Jurkat, Clone E6-1 (cell line): ENCODE measurements at places on chromosomes 7 and 10.

DNA sequence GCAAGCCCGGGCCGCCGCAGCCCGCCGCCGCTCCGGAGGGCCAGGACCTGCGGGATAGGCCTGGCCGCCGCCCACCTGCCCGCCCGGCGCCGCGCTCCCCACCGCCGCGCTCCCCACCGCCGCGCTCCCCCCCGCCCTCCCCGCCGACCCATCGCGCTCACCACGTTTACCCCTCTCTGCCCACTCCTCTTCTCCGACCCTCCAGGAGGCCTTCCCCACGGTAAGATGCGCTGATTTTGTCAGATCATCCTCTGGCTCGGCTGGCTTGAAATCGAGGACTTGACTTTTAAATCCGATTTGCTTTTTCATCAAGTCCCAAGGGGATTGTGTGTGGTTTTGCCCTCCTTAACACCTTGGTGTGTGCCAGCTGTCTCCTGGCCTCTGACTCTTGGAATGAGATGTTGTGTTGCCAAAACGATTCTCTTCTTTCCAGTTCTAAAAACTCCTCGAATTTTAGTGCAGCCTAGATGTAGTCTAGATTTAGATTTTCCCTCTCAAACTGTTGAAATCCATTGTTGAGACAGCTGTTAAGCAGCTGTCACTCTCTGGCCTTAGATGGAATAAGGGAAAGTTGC, 738 bp downstream of the POM121 start:
- peak; percentile 11 for DNase-seq

- no peak for DNase-seq
These were observed 18.5 kb downstream of the DDIT4 start for GRCh38 chr10:72292223-72292691.

GRCh38 chr7:149598721-149599308, 101.2 kb upstream of the ZNF746 start:
- peak; percentile 46 for DNase-seq

- no peak for DNase-seq
These were observed 12.3 kb downstream of the NHLRC2 start for GRCh38 chr10:113866551-113867394.

DNA sequence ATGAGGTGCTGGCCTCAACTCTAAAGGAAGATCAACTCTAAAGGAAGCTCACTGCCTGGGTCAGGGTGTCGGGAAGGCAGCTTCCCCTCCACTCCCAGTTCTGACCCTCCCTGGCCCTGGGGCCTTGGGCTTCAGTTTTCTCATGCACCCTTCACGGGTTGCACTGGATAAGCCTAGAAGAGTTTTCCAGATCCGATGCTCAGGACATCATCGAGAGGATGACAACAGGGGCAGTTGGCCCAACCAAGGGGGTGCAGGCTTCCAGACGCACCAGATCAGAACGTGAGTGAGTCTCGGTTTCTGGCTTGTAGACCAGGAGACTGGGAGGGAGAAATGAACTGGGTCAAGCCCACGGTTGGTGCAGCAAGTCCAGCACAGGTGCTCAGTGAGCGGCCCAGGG, 34.2 kb upstream of the CHST15 start:
- no peak for DNase-seq

GRCh38 chr7:99380823-99381663, 6.5 kb downstream of the ARPC1B start:
- DNase-seq: peak; percentile 83

- DNase-seq: peak; percentile 20
These were observed 57.2 kb upstream of the ANK3 start for GRCh38 chr10:60446851-60447250.

GRCh38 chr10:131806646-131807317, 94.0 kb upstream of the PPP2R2D start:
- no peak for DNase-seq

DNA sequence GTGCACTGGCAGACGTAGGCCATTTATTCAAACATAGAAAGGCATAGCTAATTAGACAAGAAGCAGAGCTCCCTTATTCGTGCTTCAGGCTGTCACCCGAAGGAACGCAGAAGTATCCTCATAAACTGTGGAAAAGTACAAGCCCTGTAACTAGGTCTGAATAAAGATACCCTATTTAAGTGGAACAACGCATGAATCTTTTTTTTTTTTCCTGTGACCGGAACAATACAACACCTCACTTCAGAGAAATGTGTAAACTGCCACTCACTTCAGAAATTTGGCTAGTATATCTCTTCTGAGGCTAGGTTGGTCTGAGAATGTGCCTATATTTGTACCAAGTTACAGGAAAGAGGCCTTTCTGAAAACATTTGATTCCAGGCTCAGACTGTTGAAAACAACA, 8.0 kb upstream of the CSTF2T start:
- DNase-seq: no peak
